ENCODE measurements at places on chromosomes 11 and 22.

GRCh38 chr22:17980638-17981051 is 43.7 kb downstream of the MICAL3 start:
- no peak for DNase-seq

DNA sequence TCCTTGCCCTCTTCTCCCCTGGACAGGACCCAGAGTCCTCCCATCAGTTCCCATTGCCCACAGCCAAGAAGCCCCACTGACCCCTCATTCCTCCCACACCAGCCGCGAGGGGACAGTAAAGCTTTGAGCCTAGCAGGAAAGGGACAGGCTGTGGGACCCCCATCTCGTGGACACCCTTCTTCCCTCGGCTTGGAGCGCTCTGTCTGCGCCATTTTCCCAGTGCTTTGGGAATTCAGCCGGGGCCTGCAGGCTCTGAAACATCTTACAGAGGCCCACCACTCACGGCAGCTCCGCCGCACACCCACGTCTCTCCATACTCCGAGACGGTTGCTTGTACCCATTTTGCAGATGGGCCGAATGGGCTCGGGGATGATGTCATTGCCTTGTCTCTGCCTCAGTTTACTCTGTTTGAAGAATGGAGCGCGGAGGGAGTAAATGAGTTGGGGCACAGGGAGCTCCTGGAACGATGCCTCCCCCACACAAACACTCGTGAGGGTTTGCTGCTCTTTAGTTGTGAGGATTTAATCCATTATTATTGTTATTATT is 447.7 kb downstream of the TBC1D22A start:
- peak; percentile 18 for DNase-seq

DNA sequence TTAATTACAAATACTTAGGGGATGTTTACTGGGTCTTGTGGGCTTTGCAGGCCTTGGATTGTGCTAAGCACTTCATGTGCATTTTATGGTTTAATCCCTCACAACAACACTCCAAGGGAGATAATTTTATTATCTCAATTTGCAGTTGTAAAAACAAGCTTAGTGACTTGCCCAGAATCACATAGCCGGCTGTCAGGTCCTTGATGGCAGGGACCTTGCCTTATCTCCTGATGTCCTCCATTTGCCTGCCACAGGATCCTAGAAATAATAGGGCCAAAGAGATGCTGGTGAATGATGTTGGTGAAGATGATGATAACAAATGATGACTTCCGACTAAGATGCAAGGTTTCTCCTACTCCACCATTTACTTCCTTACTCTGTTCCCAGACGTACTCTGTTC is 385.4 kb downstream of the TMEM135 start:
- DNase-seq, result no peak

DNA sequence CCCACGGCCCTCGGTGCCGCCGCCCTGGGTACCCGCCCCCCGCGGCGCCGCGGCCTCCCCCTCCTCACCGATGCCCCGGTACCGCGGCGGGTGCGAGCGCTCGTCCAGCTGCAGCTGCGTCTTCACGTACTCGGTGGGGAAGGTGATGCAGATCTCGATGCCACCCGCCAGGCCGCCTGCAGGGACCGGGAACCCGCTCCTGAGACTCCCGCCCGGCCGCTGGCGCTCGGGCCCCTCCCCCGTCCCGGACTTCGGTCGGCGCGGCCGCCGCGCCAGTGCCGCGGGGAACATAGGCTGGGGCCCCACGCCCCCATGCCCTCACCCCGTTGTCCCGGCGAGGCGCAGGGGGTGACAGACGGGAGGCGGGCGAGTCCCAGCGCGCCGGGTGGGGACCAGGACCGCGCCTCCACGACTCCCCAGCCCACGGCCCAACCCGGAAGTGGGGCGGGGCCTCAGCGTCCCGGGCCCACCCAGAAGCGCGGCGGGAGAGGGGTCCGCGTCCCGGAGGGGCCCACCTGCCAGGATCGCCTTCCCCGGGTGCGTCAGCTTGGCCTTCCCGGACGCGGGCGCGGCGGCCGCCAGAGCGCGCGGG is 375 bp downstream of the SLC25A1 start:
- DNase-seq, result no peak

- peak; percentile 89 for DNase-seq
Observed at GRCh38 chr22:45212306-45212709, 28.4 kb downstream of the KIAA0930 start.

GRCh38 chr11:76610371-76610770 is 60.2 kb downstream of the LRRC32 start:
- DNase-seq, result no peak

DNA sequence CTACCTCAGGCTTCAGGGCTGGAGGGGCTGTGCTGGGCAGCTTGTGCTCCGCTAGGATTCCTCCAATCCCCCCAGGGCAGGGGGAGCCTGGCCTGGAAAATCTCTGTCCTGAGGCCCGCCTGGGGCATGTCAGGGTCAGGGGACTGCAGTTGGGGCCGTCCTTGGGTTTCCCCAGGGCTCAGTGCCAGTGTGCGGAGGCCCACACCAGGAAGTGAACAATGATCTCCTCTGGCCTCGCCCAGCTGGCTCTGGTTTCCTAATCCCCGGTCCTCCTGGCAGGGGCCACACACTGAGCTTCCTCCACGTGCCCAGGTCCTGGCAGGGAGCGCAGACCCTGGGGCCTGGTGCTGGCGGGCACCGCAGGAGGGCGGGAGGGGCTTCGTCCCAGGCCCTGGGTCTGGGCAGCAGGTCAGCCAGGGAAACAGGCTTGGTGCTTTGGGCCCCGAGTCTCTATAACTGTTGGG is 1.4 kb upstream of the MUC2 start:
- DNase-seq, result no peak

GRCh38 chr22:25903294-25903693 is 161.3 kb downstream of the MYO18B start:
- no peak for DNase-seq

GRCh38 chr11:9827708-9828107 is 163.8 kb downstream of the SWAP70 start:
- DNase-seq, result no peak

DNA sequence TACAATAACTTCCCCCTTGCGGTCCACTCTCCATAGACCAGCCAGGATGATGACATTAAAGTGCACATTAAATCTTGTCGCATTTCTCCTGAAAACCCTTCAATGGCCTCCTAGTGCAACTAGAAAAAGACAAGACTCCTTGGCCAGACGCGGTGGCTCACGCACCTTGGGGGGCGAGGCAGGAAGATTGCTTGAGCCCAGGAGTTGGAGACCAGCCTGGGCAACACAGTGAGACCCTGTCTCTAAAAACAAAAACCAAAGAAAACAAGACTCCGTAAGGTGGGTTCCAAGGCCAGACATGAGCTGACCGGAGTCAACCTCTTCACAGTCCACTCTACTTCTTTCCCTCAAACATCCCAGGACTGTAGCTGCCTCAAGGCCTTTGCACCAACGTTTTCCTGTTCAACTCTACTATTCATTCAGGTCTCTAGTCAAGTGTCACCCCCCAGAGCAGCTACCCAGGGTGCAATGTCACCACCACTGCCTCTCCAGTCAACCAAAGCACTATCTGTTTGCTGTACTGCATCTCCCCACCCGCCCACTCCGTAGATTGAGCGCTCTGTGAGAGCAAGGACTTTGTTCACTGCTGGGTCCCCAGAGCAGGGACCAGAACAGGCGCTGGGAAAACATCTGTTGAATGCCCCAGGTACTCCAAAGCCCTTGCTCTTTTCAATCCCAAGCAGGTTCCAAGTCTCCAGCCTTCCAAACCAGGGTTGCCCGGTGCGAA is 739 bp downstream of the ZMAT5 start:
- DNase-seq, result no peak

DNA sequence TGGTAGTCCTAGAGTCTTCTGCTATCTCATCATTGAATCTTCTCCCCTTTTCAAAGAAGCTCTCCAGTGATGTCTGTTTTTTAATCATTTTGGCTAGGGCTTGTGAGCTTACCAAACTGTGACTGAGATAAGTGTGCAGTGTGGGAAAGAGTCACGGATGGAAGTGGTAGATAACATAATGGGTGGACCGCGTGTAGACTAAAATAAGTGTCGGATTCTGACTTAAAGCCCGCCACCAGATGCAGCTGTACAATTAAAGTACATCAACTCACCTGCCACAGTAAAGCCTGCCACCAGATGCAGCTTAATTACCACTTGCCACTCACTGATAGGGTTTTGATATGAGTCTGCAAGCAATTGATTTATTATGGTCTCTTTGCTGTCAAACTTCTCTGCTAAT is 581.5 kb downstream of the LRRC4C start:
- DNase-seq, result no peak

DNA sequence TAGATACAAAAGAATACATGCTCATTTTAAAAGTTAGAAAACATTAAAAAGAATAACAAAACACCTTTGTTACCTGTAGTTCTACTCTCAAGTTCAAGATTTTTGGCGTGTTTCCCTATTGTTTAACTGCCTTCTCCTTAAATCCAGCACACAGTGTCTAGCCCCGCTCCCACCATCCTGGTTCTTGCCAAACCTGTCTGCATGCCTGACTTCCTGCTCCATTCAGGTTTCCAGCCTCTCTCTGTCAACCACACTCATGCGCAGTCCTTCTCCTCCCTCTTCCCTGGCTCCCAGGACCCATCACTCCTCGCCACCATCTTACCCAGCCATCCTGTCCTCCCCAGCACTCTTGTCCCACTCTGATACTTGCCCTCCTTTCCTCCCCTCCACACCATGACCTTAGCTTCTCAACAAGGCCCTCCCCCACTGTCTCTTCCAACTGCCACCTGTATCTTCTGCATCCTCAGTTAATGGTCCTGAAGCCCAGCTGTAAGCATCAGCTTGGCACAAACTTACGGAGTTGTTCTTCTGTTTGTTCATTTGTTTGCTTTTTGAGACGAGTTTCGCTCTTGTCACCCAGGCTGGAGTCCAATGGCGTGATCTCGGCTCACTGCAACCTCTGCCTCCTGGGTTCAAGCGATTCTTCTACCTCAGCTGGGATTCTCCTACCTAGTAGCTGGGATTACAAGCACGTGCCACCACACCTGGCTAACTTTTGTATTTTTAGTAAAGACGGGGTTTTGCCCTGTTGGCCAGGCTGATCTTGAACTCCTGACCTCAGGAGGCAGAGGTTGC is 7.5 kb upstream of the MYH9 start:
- DNase-seq, result no peak

Data from right atrium auricular region (tissue), 2 donors.